ENCODE measurements at places on chromosomes 5 and 9.

DNA sequence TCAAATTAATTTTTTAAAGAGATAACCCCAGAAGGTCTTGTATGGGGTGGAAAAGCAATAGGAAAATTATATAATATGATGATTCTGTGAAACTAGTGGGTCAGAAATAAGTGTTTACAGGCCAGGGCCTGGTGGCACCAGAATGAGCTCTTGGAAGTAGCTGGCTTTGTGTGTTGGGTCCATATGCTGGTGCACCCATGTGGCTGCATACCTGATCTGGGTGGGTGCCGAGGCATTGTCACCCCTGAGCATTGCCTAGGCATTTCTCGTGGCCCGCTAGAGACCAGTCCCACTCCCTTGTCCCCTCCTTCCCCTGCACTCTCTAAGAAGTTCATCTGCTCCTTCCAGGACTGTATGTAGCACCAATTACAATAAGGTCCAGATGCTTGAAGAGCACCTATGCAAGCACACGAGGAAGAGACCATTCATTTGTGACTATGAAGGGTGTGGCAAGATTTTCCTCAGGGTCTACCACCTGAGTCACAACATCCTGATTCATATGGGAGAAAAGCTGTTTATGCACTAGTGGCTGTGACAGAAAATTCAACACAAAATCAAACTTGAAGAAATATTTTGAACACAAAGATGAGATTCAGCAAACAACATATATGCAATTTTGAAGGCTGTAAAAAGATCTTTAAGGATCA lies 19.8 kb upstream of the IL33 start:
- no peak for DNase-seq

DNA sequence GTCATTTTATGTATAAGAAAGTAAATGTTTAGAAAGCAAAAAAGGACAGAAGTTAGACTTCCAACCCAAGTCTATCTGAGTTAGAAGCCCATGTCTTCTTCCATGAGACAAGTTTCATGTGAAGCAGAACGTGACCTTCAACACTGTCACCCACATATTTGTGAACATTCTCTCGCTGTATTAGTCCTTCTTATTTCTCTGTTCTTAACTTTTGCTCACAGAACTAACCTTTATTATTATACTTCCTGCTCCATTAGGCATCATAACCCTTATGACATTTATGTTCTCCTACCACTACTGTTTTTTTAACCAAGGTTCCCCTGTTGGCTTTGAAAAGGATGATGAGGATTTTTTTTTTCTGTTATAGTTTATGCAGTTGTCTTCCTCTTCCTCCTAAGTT lies 238.8 kb downstream of the ZNF608 start:
- DNase-seq = no peak

DNA sequence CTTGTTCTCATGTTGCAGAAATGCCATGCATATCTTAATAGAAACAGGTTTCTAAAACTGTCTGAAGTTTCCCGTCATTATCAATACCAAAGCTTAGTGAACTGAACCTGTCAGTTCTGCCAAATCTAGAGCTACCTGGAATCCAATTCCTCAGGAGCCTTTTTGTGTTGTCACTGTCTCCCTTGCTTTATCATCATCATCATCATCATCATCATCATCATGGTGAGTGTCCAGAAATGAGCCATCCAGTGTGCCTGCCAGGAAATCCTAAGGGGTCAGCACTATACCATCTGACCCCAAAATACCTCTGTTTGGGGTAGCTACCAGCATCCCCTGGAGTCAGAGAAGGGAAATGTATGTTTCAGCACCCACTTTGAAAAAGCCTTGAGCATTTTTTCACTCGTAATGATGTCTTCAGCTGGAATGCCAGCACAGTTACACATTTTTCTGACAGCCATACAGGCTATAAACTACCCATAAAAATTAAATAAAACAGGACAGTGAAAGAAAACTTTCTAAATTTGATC lies 150.3 kb downstream of the NR2F1-AS1 start:
- no peak for DNase-seq

DNA sequence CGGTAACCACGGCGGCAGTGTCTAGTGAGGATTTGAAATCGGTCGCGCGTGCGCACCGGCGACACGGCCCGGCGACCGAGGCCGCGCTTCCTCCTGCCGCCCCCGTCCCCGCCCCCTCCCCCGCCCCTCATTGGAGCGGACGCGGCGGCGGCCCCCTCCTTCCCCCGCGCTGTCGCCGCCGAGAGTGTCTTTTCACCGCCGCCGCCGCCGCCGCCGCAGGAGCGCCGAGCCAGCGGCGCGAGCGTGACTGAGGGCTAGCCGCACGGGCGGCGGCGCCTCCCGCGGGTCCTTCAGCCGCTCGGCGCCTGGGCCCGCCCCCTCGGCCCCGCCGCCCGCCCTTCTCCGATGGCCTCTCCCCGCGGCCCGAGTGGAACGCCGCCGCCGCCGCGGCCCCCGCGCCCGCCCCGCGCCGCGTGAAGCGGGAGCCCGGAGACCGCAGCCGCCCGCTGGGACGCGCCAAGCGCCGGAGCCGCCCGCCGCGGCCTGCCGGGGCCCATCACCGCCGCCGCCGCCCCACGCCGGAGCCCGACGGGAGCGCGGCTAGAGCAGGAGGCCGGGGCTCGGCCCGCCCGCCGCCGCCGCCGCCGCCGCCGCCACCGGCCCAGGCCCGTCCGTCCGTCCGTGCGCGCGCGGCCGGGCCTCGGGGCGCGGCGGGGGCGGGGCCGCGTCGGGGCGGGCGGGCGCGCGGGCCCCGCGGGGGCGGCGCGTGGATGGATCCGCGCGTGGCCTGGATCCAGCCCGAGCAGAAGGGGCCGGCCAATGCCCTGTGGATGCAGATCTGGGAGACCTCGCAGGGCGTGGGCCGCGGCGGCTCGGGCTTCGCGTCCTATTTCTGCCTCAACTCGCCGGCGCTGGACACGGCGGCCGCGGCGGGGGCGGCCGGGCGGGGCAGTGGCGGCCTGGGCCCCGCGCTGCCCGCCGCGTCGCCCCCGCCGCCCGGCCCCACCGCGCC lies at the start of gene TENT4A:
TSS of gene TENT4A (plus strand) at position 159 of the 952 bp plus-strand sequence. CDS start at position 711, 552 bp downstream.
- DNase-seq = peak; percentile 36

DNA sequence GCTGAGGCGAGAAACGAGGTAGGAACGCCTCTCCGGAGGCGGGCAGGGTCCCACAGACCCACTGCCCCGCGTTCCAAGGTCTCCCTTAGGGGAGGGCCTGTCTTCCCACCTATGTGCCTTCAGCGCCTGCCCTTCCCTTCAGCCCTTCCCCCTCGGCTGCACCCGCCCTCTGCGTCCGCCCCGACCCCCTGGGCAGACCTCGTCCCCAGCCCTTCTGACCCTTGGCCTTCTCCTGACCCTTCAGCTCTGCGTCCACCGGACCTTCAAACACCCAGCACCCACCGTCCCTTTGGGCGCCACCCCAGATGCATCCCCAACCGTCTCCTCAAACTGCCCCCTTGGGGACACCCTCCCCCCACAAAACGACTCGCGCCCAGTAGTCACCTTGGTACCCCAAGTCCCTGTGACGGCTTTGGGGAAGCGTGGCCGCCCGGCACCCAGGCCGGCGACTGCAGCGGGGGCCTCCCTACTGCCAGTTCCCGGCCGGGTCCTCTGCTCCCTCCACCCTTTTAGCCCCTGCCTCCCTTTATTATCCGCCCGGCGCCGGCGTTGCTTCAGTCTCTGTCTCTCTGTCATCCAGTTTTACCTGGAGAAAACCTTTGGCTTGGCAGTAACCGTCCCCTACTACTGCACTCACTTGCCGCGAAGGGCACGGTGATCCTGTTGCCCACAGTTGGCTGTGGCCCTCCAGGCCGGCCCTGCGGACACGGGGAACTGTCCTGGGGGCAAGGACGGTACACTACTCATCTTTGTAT lies 421 bp downstream of the RUSC2 start:
- no peak for DNase-seq

GRCh38 chr5:136249678-136250266 lies 56.8 kb upstream of the SMIM32 start:
- peak; percentile 64 for DNase-seq

Measured in OCI-M1 (cell line).